ENCODE measurements at places on chromosomes 11 and 22.

GRCh38 chr22:39431216-39431801 is 25.5 kb upstream of the MGAT3 start:
- no peak for DNase-seq

DNA sequence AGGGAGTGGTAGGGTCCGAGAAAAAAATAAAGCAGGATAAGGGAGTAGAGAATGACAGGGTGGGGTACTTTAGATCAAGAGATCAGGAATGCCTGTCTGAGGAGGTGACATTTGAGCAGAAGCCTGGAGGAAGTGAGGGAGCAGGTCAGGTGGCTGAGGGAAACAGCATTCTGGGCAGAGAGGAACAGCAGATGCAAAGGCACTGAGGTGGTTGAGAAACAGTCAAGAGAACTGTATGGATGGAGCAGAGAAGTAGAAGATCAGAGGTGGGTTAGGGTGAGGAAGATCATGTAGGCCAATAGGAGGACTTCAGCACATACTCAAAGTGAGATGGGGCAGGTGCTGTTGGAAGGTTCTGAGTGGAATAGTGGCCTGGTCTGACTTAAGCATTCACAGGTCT is 8.3 kb downstream of the ARHGEF17 start:
- no peak for DNase-seq

GRCh38 chr22:49765091-49765771 is 62.4 kb downstream of the BRD1 start:
- no peak for DNase-seq

- no peak for DNase-seq
Observed at GRCh38 chr11:106690923-106691322, 327.4 kb downstream of the GUCY1A2 start.

- no peak for DNase-seq
Observed at GRCh38 chr11:8097926-8098325, 16.9 kb downstream of the TUB start.

DNA sequence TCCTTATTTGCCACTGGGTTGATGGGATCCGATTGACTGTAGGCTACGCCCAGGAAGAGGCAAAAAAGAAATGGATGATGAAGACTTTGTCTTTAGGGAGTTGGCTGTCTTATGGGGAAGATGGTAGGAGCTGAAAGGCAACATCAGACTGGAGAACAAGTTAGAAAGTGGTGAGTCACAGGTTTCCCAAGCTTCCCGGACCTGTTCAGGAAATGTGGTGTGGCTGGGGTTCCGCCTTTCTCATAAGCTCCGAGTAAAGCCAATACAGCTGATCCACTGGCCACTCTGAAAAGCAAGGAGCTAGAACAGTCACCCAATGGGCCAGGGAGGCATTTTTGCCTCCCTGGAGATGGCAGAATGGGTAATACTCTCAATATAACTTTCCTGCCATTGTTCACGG is 194.5 kb downstream of the SNX19 start:
- no peak for DNase-seq

GRCh38 chr11:95256321-95256779 is 25.3 kb upstream of the SESN3 start:
- no peak for DNase-seq

DNA sequence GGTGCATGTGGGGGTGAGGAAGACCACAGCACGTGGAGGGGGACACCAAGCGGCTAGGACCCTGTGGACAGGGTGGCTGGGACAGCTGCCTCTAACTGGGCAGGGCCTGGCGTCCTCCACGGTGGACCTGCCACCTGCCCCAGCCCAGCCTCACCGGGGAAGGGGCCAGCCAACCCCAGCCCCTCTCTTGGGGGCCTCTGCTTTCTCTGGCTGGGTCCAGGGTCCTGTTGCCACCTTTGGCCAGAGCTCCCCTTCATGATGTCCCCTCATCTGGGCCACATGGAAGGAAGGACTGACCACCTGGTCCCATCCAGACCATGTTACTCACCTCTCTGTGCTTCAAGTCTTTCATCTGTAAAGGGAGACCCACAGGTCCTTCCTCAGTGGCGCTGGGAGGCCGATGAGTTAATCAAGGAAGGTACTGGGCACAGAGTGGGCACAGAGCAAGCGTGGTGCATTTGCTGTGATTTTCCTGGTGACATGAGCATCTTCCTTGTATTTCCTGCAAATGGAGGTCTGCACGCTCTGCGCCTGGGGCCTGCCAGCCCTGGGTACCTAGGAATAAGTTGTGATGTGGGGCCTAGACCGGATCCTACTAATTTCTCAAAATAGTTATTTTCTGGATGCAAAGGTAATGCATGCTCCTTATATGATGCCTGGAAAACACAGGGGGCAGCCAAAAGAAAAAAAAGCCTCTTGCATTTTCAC is 538.4 kb downstream of the TBC1D22A start:
- no peak for DNase-seq

DNA sequence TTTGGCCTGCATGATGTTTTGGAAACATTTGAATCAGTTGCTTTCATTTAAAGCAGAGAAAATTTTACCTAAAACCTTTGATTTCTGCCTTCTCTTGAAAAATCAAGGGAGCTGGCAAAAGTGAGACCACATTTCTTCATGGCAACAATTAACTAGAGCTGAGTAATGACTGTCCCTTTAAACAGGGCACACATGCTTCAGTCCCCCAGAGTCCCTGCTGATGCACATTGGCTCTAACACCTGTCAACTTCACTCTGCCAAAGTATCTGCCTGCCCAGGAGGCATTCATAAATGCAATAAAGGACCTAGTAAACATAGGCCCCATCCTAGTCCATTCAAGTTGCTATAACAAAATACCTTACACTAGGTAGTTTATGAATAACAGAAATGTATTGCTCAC is 87.1 kb upstream of the LDLRAD3 start:
- DNase-seq: no peak

GRCh38 chr11:27361649-27362431 is 1.2 kb downstream of the CCDC34 start:
- no peak for DNase-seq

DNA sequence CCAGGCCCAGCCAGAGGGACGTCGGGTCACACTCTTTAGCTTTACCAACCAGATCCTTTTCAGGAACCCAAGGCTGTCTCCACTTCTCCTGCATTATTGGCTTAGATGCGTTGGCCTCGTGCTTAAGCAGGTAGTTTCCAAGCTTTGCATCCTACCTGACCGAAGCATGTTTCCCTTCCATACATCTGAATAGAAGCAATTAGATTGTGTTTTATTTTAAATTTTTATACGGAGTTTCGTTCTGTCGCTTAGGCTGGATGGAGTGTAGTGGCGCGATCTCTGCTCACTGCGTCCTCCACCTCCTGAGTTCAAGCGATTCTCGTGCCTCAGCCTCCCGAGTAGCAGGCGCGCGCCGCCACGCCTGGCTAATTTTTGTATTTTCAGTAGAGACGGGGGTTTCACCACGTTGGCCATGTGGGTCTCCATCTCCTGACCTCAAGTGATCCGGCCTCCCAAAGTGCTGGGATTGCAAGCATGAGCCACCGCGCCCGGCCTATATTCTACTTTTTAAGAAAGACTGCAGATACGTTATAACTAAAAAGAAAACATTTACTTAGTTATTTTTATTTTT is 677 bp downstream of the DYNC2H1 start:
- no peak for DNase-seq

DNA sequence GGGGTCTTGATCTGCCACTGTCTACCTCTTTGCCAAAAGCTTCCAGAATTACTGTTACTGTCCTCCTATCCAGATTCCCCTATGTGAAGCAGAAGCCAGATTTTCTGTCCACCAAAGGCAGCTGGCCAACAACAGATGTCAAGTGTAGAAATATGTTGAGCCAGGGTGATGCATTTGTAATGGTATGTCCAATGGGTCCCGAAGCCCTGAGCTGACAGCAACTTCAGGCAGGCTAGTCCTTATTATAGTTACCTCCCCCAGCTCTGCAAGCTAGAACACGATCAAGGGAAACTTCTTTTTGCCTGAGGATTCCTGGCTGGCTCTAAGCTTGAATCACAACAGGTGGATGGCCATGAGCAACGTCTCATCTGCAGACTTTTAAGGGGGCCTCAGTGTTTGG is 10.2 kb downstream of the PAMR1 start:
- no peak for DNase-seq

DNA sequence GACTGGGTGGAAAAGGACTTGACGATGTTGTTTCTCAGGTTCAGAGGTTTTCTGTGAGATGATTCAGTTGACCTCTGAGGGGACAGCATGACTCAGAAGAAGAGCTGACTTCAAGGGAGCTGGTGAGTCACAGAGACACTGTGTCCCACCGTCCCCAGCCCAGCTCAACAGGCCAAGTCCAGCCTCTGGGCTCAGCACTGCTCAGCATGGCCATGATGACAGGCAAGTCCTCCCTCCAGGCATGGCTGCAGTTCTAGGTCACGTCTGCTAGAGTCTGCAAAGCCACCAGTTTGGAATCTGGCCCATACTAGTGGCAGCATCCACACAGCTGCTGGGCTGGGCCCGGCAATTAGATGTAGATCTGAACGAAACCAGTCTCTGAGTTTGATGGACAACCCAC is 12.9 kb downstream of the TRIM29 start:
- peak; percentile 38 for DNase-seq

DNA sequence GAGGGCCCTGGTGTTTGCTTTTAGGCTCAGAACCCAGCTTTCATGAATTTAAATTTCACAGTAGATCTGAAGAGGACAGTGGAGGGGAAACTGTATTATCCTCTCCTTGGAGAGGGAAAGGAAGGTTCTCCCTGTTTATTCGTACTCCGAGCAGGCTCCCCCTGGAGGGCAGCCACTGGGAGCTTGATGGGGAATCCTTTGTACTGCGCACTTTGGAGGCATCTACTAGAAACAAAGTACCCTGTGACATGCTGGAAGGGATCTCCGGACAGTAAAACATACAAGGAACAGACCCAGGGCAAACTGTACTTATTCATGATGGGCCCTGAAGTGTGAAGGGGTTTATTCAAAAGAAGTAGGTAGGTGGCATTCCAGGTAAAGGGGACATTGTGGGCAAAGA is 27.2 kb downstream of the NAV2 start:
- no peak for DNase-seq

GRCh38 chr11:110089617-110090282 is 3.4 kb upstream of the ZC3H12C start:
- no peak for DNase-seq

DNA sequence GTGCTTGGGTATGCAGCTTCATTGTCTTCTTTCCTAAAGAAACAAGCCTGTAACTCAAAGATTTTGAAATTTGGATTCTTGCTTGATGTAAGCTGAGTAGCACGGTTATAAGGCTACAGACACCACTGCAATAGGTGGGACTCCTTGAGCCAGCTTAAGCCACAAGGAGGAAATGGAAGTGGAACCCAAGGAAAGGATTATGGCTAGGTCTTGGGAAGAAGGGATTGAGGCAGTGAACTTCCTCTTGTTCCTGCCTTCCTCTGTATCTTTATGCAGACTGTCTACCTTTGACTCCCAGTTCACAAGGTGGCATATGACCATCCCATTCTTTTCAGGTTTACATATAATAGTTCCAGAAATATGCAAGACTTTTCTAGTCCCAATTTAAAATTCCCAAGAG is 72.3 kb downstream of the BDNF start:
- DNase-seq: no peak

- no peak for DNase-seq
Observed at GRCh38 chr22:45945621-45946106, 31.3 kb downstream of the WNT7B start.

DNA sequence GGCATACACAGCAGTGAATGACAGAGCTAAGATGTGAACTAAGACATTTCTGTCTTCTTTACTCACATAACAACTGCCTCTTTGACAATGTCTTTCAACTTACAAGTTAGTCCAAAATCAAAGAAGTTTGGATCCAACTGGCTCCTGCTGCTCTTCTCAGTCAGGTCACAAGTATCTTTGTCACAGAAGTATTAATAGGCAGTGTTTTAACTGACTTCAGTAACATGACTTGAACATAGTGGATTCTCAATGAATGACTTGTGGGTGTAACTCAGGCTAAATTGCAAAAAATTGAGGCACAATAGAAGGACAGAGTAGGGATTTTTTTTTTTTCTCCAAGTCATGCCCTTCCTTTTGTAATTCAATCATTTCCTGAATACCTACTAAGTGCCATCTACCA is 22.6 kb downstream of the DBX1 start:
- no peak for DNase-seq

- DNase-seq: no peak
Observed at GRCh38 chr22:33677536-33677935, 242.7 kb downstream of the LARGE1 start.

GRCh38 chr22:35872451-35872850 is 154.8 kb downstream of the APOL5 start:
- no peak for DNase-seq

DNA sequence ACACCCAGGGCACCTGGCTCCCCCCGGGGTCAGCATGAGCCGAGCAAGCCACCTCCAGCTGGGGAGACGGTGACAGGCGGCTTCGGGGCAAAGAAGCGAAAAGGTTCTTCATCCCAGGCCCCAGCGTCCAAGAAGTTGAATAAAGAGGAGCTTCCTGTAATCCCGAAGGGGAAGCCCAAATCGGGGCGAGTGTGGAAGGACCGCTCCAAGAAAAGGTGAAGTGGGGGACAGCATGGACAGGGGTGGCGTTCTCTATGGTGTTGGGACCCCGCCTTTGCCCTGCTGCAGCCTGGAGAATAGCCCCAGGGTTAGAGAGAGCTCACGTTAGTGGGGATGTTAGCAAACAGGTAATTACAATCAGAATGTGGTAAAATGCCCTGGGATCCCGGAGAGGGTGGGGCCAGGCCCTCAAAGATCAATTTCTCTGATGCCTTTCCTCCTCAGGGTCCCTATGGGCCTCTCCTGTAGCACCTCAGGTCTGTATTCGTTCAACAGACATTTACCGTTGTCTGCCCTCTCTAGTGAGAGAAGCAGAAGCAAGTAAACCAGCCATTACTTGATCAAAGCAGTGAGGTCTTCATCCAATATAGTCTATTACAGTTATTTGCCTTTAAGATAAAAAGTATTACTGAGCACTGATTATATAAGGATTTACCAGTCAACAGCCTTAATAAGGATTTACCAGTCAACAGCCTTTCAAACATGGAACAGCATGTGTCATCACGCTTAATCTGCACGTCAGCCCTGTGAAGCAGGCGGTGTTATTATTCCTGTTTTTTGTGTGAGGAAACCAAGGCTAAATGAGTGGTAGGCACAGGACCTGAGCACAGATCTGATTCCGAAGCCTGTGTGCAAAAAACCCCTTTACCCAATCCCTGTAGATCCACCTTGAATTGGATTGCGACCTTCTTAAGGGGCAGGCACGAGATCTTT is 1.0 kb downstream of the CCDC86 start:
- DNase-seq: no peak

DNA sequence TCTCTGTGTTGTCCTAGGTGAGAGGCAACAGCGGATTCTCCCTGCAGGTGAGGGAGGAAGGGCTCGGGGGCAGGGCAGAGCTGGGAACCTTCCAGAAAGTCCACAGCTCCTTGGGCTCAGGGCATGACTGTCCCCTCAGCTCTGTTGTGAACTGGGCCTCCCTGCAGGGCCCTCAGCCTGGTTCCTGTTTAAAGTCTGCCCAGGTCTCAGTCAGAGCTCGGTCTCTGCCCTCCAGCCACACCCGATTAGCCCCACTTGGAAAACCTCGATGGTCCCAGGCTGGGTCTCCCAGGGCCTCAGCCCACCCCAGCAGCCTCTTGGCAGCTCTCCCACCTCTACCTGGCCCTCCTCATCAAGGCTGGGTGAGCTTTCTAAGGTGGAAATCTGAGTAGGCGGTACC is 65.3 kb upstream of the SLC22A12 start:
- DNase-seq: no peak

- DNase-seq: no peak
Observed at GRCh38 chr11:7196396-7197146, 55.1 kb upstream of the SYT9 start.

- DNase-seq: no peak
Observed at GRCh38 chr22:42397332-42398249, 34.6 kb downstream of the NFAM1 start.

GRCh38 chr11:59523541-59523940 is 12.2 kb downstream of the OR4D9 start:
- DNase-seq: peak; percentile 19
